ENCODE measurements at places on chromosomes 7 and 10. TPM values are rescaled to one million over a fixed set of nuclear protein-coding genes. Genes with fewer than 3 reads are reported as not detected.

DLG5 gene
- 15.0 TPM for total RNA-seq

IPMK gene
- total RNA-seq = 8.9 TPM

FOXI2 gene
- total RNA-seq = not detected

TMEM26 gene
- total RNA-seq = 1.4 TPM

ANXA8 gene
- total RNA-seq = not detected

PTPN20 gene
- total RNA-seq = not detected

ACSM6 gene
- not detected for total RNA-seq

MCMBP gene
- total RNA-seq = 84.8 TPM

CPED1 gene
- total RNA-seq = 1.1 TPM

WNT2 gene
- under 0.01 TPM for total RNA-seq

TMEM213 gene
- total RNA-seq = not detected

SLC29A4 gene
- total RNA-seq = 0.33 TPM

PEX1 gene
- 18.3 TPM for total RNA-seq
